ENCODE measurements at places on chromosomes 2 and 18.

GRCh38 chr2:8416849-8417832 lies 264.7 kb upstream of the ID2 start:
- DNase-seq, result no peak

DNA sequence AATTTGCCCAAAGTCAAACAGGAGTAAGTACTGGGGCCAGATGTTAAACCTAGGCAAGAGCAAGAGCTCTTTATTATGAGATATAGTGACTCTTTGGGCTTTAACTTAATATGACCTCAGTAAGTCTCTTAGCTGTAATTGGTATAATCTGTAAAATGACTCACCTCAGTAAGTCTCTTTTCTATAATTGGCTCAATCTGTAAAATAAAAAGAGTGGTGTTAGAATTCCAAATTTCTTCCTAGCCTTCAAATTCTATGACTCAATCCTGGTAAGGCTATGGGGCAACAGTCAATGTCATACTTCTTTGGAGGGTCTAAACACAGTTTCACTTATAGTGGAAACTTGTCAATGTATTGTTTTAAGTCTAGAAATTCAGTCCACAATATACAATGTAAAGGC lies 1608.9 kb upstream of the PIK3C3 start:
- no peak for DNase-seq

DNA sequence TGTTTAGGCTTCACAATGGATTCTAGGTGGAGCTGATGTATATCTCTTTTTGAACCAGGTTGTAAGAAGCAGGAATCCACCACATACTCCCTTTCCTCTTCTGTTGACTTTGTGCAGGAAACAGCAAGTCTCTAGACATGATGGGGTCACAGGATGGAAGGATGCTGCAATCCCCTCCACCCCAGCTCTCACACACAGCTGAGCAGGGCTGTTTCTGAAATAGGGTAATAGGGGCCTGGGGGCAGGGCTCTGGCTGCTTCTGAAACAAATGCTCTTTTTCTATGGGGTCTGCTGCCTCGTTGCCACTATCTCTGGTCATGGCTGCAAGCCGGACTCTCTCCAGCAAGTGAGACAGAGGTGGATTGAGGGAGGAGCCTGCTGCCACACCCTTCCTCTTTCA lies 148.9 kb downstream of the SOX11 start:
- DNase-seq, result no peak

DNA sequence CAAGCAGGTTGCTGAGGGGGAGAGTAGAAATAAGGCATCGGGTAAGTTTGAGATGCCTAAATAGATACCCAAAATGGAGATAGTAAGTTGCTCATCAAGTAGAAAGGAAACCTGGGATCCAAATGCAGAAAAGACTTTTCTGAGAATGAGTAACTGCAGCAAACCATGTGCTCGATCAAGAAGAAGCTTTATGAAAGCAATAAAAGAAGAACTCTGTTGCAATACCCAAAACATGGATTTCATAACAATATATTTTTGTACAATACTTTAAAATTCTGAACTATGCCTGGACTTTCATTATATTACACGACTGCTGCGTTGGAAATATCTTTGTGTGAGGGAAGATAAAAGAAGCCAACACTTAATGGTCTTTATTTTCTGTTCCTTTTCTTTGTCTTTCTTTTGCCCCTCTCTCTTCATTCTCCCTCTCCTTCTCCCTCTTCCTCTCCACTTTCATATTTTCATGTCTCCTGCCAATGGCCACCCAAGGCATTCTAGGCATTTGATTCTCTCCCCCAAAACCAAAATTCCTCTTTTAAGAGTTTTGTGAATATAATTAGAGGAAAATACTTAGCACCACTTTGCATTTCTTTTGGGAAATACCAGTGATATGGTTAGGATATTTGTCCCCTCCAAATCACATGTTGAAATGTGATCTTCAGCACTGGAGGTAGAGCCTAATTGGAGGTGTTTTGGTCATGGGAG lies 257.6 kb downstream of the MREG start:
- no peak for DNase-seq

DNA sequence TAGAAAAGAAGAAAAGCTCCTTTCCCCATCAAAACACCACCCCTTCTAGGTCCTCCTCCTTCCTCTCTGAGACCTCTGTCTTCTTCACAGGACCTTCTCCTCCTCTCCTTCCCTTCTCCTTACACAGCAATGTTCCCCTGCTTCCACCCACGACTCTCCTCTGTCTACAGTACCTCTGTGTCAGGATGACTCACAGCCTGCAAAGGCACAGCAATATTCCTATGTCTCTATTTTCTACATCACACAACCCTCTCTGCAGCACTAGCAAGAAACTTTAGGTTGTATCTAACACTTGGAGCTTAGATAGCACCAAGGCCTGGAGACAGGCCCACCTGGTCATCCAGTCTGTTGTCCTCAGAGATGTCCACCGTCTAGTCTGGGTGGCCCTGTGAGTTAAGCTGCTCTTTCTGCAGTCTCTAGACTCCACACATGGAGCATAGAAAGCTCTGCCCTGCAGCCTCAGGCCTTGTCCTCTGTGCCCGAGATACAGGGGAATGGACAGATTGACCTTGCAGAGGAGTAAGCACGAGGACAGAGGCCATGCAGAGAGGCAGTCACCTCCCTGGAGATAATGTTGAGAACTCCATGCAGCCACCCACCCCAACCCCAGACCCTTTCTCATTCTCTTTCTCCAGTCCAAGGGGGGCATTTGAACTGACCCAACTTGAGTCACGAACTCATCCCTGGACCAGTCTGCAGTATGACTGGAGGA lies 212.0 kb downstream of the TNS1 start:
- no peak for DNase-seq

GRCh38 chr18:69216321-69216720 lies 184.4 kb upstream of the DOK6 start:
- DNase-seq, result no peak

GRCh38 chr18:28715206-28715605 lies 538.3 kb upstream of the CDH2 start:
- no peak for DNase-seq

DNA sequence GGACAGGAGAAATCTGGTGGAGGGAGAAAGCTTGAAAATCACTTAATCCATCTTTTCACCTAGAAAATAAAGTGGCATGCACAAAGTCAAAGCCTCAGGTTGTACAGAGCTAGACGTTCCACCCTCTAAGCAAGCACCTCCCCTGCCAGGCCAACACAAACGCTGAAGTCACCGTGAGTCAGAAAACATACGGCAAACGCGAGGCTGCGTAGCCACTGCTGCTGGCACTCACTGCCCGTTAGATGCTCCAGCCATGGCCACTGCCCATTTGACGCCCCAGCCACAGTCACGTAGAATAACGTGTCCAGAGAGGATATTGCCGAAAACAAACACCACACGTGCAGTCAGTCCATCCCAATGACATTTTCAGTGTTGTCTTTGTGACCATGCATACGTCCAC lies 209.7 kb upstream of the PXDN start:
- DNase-seq, result no peak

DNA sequence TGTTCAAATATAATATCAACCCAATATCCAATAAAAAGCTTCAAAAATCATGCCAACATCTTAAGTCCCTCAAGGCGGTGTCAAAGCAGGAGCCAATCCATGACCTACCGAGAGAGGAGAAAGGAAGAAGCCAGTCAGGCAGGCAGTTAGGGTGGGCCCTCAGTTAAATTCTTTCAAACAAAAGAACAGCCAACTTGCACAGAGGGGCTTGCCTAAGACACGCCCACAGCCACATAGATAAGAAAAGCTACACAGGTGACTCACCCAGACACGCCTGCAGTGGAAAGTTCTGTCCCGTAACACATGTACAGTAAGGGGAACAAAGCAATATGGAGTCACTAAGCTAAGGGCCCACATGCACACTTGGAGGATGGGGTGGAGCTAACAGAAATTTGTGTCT lies 61.3 kb downstream of the SP110 start:
- no peak for DNase-seq

- no peak for DNase-seq
Measured at GRCh38 chr2:224781400-224781799, 65.2 kb upstream of the CCDC195 start.

DNA sequence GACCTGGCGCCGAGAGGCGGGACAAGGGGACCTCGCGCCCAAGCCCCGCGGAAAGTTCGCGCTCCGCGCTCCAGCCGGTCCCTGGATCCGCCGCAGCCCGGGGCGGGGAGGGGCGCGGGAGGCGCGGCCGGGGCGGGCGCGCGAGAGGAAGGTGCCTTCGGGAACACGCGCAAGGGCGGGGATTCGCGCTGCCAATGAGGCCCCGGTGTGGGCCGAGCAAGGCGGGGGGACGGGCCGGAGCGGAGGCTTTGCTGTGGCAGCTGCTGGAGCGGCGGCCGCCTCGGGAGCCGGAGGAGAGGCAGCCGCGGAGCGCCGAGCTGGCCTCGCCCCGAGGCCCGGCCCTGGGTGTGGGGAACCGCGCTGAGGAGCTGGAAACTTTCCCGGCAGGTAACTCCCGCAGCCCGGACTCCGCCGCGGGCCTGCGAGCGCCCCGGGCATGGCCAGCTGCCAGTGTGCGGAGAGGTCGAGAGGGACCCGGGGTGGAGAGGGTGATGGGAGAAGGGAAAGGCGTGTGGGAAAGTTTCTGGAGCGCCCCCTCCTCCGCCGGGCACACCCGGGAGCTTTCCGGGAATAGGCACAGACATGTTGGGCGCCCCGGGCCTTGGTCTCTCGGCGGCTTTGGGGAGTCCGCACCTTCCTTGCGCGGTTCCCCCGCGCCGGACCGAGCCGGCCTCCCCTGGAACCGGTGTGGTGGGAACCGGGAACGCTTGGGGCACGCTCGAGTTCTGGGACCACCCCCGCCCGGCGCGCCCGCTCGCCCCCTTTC lies at the start of gene TANC1:
Gene TANC1, plus strand, starts transcription at position 245 of the 766 bp plus-strand sequence. CDS start 97,271 bp downstream, outside the sequence.
- peak; percentile 78 for DNase-seq

GRCh38 chr2:198080879-198081765 lies 276.7 kb downstream of the PLCL1 start:
- no peak for DNase-seq

GRCh38 chr2:3060049-3060448 lies 317.6 kb downstream of the EIPR1 start:
- DNase-seq, result no peak

- DNase-seq, result no peak
Measured at GRCh38 chr18:23646282-23646681, 16.4 kb downstream of the ANKRD29 start.

DNA sequence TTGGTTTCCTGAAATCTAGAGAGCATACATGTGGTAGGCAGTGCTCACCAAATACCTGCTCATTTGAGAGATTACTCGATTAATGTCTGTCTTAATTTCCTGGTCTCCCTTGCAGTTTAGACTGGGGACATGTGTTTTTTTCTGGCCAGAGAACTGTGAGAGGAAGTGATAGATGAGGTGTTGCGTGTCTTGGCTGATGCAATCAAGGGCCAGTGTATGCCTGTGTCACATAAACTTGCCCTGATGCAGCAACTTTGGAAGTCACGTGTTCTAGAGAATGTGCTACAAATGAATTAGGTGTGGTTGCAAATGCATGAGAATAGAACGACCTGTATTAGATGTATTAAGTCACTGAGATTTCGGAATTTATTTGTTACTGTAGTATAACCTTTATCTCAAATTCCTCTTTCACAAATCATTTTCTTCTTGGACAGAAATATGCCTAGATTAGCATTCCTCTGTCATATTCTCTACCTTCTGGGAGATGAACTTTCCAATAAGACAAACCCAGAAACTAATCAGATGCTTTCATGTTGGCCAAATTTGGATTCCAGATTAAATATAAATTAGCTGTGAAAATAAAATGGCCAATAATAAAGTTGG lies 9.9 kb upstream of the IL1A start:
- no peak for DNase-seq

GRCh38 chr2:123791684-123792083 lies 233.4 kb upstream of the CNTNAP5 start:
- no peak for DNase-seq

DNA sequence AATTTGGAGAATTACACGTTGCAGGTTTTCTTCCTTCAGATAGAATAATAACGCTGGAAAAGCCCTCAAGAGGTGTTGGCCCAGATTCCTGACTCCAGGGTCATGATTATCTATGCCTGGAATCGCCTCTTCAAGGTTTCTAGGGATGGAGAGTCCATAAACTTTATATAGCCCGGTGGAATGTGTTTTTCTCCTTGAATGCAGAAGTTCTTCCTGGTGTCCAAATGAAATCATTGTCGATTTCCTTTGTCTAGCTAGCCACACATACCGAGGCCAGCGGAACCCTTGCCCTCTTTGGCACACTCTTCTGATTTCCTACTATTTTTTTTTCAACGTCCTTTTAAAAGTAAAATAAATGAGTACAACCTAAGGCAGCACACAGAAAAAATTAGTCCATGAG lies 117.8 kb downstream of the PID1 start:
- DNase-seq, result no peak

- DNase-seq, result no peak
Measured at GRCh38 chr2:200839513-200839912, 24.9 kb downstream of the CLK1 start.

- DNase-seq, result no peak
Measured at GRCh38 chr2:28362991-28363521, 29.6 kb upstream of the FOSL2 start.

Data from 8988T (cell line).